ENCODE measurements at places on chromosomes 13 and 19.

GRCh38 chr13:21405309-21405708 lies 53.8 kb downstream of the ZDHHC20 start:
- no peak for DNase-seq

- DNase-seq = no peak
Observed at GRCh38 chr13:93685900-93686299, 459.3 kb downstream of the GPC6 start.

DNA sequence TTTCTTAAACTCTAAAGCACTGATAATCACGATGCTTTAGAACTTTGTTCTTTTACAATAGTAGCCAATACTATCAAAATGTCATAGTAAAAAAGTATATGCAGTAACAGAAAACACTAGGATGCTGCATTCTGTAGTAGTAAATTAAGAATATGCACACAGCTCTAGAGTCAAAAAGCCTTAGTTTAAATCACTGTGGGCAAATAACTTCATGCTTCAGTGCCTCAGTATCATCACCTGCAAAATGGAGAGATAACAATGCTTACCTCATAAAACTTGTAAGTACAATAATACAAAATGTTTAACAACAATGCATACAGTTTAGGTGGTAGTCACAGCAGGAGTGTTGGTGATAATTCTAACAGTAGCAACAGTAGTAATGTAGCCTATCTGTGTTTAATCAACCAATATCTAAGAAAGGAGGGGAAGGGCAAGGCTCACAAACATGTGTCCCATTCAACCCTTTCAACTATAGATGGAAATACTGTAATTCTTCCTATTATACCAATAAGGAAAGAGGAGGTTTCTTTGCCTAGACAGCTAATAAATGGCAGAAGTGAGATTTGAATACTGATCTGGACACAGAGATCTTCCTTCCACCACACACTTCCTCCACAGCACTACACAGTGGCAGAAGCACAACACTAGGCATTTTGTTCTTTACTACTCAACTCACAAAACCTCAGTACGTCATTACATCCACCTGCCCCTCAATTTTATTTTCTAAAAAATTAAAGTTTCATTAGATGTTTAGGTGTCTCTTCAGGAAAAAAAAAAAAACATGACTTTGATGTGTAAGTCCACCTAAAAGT lies 4.6 kb downstream of the RBM26 start:
- no peak for DNase-seq

DNA sequence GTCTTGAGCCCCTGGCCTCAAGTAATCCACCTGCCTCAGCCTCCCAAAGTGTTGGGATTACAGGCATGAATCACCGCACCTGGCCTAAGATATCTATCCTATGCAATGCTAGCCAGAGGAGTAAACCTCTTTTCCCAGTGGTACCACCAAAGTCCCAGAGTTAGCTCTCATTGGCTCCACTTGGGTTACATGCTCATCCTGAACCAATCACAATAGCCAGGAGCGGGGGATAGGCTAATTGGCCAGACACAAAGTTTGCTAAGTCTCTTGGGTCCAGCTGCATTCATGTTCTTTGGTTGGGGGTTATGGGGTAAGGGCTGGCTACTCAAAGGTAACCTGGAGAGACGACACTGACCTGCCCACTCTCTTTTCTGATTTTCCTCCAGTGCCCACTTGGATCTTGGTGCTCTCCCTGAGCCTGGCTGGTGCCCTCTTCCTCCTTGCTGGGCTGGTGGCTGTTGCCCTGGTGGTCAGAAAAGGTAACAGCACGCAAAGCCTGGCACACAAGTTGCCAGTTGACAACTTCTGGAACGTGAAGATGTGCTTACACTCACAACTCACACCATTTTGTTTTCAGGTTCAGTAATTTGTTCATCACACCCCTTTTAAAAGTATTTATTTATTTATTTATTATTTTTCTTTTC lies 7.8 kb downstream of the C19orf38 start:
- DNase-seq = no peak

DNA sequence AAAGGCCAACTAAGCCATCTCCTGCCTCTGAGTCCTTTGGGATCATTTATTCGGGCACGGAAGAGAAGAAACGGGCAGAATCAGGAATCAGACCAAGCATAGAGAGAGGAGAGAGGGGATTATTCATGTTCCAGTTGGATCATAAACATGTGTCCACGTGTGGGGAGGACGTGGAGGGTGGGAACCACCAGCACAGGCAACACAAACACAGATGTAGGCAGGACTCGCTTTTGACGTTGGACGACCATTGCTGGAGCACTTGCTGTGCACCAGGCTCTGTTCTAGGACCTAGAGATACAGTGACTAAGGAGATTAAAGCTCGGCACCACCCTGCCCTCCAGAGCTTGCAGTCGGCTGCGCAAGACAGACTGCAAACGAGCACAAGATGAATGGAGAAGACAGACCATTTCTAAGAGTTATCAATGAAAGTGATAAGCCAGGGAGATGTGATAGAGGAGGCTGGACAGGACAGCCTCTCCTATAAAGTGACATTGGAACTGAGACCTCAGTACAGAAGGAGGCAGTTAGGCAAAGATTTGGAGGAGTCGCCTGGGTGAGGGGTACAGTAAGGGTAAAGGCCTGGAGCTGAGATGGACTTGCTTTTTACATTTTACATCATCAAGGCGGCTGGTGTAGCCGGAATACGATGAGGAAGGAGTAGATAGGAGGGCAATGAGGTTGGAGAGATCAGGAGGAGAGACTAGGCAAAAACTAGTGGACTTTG lies 716 bp downstream of the SH2D3A start:
- no peak for DNase-seq

GRCh38 chr13:28339419-28339818 lies 155.5 kb downstream of the FLT1 start:
- no peak for DNase-seq

DNA sequence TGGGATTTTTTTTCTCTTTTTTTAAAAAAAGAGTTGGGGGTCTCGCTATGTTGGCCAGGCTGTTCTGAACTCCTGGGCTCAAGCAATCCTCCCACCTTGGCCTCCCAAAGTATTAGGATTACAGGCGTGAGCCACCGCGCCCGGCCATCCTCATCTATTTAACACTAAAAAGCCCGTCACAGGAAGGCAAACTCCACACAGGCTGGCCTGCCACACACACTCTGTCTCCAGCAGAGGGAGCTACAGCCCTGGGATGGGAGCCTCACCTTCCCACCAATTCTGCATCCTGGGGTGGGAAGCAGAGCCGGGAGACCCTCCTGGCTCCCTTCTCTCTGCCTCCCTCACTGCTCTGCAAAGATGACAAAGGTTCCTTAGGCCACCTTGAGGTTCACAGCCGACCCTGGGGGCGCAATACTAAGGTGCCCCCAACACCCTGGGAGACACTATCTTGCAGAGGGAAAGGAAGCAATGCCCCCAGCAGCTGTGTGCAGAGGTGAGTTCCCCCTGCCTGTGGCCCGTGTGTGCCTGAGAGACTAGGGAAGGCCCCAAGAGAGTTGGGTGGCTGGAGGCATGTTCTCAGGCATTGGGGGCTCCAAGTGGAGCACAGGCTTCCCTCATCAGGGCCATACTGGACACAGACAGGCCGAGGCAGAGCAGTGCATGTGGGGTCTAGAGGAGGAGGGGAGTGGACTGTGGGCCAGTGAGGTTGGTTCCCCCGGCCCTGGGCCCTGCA lies 27.4 kb upstream of the TIMM44 start:
- DNase-seq = peak; percentile 63

DNA sequence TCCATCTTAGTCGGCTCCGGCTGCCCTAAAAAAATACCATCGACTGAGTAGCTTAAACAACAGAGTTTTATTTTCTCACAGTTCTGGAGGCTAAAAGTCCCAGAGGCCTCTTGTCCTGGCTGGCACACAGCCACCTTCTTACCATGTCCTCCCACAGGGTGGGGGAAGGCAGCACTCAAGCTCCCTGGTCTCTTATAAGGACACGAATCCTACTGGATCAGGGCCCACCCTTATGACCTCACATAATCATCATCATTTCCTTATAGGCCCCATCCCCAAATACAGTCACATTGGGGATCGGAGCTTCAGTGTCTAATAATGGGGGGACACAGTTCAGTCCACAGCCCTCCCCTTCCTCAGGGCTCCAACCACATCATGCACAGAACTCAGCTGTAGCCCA lies 2.6 kb upstream of the TUBA3C start:
- DNase-seq = no peak

DNA sequence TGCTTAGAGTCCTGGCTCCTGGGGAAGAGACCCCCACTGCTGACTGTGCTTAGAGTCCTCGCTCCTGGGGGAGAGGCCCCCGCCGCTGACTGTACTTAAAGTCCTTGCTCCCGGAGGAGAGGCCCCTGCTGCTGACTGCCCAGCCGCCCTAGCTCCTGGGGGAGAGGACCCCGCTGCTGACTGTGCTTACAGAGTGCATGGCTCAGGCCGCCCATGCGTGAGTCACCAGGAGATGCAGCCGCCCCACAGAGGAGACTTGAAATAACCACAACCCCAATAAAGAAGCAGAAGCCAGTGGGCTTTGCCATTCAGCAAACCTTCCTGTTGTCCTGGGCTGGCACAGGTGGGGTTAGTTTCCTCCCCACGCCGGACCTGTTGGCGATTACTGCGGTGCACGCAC lies 79.2 kb upstream of the C13orf46 start:
- DNase-seq = no peak

- no peak for DNase-seq
Observed at GRCh38 chr19:10431254-10431942, 11.1 kb downstream of the PDE4A start.

GRCh38 chr13:88761145-88761544 lies 1090.0 kb downstream of the SLITRK5 start:
- no peak for DNase-seq

GRCh38 chr13:92315265-92315664 lies 911.3 kb upstream of the GPC6 start:
- no peak for DNase-seq

DNA sequence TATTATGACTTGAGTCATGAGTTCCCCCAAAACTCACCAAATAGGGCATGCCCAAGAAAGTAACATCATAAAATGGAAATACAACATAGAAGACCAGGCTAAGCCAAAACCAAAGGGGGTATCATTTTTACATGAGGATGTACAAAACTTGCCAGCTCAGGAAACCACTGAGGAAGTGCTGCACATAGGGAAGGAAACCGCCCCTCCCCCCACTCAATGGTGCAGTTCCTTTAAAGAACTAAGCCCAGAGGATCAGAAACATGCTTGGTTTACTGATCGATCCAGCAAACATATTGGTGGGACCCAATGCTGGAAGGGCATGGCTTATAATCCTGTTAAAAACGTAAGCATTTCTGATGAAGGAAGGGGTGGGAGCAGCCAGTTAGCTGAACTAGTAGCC lies 4.2 kb upstream of the ZNF486 start:
- DNase-seq = no peak

DNA sequence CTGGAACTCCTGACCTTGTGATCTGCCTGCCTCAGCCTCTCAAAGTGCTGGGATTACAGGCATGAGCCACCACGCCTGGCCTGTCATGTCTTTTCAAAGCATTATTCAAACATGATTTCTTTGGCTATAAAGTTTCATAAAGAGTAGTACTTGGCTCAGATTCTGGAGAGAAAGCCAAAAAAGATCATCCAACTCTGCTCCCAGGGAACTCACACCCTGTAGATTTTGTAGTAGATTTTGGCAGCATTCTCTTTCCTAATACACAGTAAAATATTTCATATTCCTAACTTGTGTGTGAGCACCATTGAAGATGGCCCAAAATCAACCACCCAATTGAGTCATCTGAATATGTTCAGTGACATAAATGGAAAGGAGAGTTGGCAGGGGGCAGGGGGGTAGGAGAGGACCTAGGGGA lies 48.4 kb downstream of the CAB39L start:
- DNase-seq = no peak

DNA sequence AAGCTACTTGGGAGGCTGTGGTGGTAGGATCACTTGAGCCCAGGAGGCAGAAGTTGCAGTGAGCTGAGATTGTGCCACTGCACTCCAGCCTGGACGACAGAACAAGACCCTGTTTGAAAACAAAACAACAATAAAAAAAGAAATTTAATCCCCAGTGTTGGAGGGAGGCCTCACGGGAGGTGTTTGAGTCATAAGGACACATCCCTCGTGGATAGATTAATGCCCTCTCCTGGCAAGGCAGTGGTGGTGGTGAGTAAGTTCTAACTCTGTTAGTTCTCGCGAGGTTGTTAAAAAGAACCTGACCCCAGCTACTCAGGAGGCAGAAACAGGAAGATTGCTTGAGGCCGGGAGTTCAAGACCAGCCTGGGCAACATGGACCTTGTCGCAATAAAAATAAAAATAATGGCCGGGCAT lies 27.6 kb upstream of the SIN3B start:
- no peak for DNase-seq

DNA sequence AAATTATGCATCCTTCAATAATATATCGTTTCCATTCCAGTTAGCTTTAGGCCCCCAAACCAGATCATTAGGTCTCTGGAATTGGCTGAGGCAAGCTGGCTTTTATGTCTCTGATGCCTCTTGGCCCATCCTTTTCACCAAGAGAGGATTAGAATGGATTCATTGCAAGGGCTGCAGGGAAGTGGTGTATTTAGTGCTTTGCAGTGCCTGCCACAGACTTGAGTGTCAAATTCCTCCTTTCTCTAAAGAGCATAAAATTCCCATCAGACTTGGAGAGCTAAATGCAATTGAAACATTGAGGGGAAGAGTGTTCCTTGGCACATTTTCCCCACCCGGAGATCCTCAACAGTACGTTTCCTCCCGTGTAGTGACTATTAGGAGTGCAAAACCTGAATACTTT lies 302.6 kb downstream of the ATP8A2 start:
- no peak for DNase-seq

- DNase-seq = no peak
Observed at GRCh38 chr13:19587635-19588300, 26.4 kb upstream of the TPTE2 start.

- DNase-seq = no peak
Observed at GRCh38 chr13:98571955-98572662, 4.8 kb downstream of the STK24 start.

- DNase-seq = no peak
Observed at GRCh38 chr19:28614634-28615545, 598.1 kb downstream of the UQCRFS1 start.

GRCh38 chr19:3133793-3134116 lies 2.1 kb upstream of the GNA15 start:
- DNase-seq = no peak

DNA sequence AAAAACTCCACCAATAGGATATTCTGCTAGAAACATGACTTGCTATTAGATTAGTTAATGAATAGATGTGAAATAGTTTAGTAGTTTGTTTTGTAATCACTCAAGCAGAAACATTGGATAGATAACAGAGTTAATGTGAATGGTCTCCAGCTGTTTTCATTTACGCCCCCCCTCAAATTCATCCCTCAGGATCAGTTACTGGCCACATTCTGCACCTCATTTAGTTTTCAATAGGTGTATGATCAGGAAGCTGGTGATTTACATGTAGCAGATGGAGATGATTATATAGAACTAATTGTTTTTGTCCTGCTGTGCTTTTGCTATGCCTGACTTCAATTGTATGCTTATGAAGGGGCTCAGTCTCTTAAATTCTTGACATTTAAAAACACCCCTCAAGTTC lies 759.0 kb downstream of the SLITRK6 start:
- no peak for DNase-seq

Measured in neuronal stem cell (in vitro differentiated cells).